CD4-positive, alpha-beta T cell treated with Interleukin-15 for 1 hour (primary cell): ENCODE measurements at places on chromosomes 3 and 15.
A peak's percentile ranks its signal among the peaks of the same experiment; 100 is the strongest.

DNA sequence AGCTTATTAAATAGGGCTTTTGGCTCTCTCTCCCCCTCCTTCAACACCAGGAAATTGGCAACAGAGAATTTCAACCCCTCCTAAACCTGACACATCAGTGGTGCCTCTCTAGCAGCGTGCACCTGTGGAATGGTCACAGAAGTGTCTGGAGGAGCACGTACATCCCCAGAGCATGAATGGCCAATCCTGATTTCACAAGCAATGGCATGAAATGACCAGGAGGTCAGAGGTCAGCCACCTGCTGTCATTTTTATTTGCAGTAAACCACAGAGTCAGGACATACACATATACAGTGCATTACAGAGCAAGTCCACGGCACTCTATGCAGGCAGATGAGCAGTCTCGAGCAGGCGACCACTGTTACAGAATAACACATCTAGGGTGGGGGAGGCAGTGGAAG lies 25.1 kb upstream of the ETV5 start:
- no peak for DNase-seq

DNA sequence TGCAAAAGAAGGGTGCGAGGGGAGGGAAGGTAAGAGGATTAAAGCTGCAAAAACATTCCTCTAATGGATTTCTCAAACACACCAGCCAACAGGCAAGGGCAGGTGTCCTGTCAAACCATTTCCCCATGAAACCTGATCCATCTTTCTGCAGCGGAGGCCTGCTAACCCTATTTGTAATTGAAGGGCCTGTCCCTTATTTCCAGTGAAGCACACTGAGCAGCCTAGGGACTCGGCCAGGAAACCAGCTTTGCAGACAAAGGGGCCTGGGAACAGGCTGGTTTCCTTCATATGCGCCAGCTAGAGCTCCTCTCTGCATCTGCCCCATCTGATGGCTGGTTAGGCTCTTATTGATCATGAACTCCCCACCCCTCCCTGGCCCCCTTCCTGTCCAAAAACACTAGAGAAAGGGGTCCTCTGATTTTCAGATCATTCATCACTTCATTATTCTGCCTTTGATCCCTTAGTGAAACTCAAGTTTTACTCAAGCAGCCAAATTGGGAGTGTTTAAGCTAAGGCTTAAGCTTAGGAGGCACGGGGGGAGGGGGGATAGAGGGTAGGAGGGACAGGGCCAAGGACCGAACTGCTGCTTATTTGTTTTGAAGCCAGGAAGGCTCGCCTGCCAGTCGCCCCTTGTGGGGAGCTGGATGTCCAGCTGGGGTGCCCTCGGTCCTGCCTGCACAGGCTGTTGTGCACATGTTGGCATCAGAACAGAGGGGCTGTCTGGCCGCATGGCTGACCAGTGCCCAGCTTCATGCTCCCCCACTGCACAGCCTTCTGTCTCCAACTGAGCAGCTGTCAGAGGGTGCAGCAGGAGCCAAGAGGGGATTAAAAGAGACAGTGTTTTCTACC lies 53.1 kb downstream of the BOC start:
- no peak for DNase-seq

DNA sequence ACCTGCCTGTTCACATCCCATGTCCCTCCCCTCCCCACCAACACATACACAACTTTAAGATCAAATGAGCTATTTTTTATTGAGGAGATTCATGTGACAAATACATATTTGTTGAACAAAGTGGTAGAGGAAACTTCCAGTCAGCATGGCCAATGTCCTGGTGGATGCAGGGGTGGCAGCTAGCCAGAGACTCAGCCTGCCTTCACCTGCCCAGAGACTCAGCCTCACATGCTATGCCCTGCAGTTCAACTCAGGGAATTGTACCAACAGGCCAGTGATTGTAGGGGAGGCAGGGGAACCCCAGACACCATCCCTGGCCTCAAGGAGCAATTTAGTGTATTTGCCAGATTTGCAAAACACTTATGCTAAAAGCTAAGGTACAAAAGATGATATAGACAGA lies 136.6 kb downstream of the OPA1 start:
- no peak for DNase-seq

GRCh38 chr15:96160269-96160668 lies 170.2 kb upstream of the NR2F2 start:
- DNase-seq, result no peak

DNA sequence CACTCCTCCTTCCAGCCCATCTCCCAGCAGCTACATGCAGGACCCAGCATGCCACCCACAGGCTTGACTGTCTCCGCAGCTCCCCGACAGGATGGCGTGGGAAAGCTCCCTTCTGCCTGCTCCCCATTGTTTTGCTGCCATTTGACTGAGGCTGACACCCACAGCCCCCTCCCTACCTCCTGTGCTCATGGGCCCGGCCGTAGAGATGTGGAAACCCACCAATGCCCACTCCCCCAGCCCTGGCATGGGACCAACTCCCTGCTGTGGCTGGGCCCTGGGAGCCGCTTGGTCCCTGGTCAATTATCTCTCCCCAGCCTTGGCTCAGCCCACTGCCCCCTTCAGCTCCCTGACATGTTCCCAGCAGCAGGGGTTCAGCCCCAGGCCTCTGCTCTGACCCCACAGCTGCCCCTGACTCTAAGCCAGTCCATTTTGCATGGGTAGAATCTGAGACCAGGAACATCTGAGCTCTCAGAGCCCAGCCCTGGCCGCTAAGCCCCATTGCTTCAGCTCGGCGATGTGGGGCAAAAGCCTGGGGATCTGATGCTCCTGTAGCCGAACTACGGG lies 8.2 kb downstream of the C3orf22 start:
- peak; percentile 15 for DNase-seq

DNA sequence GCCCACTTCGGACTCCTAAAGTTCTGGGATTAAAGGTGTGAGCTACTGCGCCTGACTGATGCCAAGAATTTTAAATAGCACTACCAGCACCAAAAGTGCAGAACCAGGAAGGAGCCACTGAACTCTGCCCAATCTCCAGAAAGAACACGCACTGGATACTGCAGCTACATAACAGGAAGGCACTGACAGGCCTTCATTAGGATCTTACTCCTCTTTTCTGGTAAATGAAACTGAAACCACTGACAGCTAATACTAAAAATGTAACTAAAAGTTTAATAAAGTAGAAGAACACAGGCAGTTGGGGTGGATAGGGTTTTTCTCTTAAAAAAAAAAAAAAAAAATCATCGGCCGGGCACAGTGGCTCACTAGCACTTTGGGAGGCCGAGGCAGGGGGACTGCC lies 74.1 kb upstream of the CHRM5 start:
- DNase-seq, result no peak

- DNase-seq, result no peak
Observed at GRCh38 chr3:171953301-171954022, 85.9 kb upstream of the FNDC3B start.

DNA sequence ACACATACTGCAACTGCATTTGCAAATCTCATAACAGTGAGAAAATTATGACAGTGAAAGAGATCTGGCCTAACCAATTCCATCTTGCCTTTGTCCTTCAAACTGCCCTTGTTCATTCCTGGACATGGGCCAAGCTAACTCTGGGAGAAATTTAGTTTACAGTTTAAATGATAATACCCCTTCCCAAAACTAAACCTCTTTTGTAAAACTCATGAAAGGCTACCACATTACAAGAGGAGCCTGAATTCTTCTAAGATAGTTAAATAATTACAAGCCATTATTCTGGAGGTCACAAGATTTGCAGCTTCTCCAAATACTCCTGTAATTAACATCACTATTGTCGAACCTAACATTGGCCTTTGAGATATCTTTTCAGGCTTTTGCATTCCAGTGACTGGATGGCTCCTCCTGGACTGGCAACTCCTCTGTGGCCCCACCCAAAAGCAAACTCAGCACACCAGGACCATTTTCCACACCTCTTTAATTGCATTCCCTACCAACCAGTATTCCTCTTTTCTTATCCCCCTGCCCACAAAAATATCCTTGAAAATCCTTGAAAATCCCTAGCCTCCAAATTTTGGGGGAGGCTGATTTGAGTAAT lies 8.8 kb upstream of the FAM240A start:
- no peak for DNase-seq

- no peak for DNase-seq
Observed at GRCh38 chr3:151052756-151053155, 32.7 kb upstream of the MED12L start.

DNA sequence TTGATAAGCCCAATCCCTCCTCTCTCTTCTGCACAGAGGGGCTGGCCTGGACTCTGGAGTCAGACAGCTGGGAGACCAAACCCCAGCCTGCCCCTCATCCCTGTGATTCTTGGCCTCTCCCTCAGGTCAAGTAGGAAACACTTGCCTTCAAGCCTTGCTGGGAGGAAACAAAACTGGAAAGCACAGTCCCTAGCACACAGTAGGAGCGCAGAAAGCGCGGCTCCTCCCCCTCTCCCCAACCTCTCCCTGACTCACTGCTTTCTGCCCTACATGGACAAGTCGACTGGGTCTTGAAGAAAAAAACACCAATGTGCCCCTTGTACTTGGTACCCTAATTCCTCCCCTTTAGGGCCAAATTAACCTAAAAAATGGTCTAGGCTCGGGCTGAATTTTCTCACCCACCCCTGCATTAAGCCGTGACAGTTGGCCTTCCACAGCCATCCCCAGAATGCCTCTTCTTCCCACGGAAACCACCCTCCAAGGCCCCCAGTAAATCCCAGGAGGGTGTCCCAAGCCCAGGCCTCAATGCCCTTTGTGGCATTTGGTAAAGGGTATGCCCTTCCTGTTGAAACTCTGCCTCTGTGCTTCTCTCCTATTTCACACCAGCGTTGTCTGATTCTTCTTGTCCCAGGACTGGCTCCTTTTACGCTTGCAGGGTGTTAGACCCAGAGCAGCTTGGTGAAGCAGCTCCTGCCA lies 11.3 kb upstream of the RAF1 start:
- DNase-seq, result no peak

GRCh38 chr3:167780214-167780883 lies 44.8 kb downstream of the SERPINI1 start:
- DNase-seq, result no peak

GRCh38 chr3:29486096-29486495 lies 205.2 kb downstream of the RBMS3 start:
- DNase-seq, result no peak

GRCh38 chr15:75673426-75674235 lies 25.9 kb downstream of the SNX33 start:
- DNase-seq, result no peak

DNA sequence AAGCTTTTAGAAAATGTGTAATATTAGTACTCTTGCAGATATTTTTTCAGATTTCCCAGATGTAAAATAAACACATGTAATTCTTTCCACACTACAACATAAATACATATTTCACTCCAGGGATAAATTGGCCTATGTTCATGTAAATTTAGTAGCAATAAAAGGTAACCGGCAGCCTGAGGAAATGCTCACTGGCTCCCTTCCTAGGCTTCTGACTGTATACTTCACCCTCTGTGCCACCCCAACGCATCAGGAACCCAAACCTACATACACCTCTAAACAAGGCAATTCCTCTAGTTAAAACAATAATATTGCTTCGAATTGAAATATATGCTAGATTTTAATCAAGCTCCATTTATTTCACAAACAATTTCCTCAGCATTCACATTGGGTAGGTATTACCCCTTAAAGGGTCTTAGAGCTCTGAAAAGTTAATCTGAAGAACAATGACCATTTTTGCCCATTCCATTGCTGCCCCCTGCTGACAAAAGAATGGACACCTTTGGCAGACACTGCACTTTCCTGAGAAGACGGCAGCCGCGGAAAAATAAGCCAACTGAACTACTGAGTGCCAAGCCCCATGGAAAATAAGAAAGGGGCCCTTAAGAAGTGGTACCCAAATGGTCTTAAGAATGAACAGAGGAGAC lies 212.5 kb downstream of the OSBPL10 start:
- peak; percentile 21 for DNase-seq

- DNase-seq, result no peak
Observed at GRCh38 chr3:152264378-152264777, 4.4 kb upstream of the MBNL1 start.

GRCh38 chr15:67843571-67844387 lies 3.9 kb upstream of the RNU6-1 start:
- peak; percentile 10 for DNase-seq

- DNase-seq, result no peak
Observed at GRCh38 chr3:15331606-15332404, 581 bp downstream of the SH3BP5 start.

GRCh38 chr3:98945666-98946065 lies 44.2 kb upstream of the DCBLD2 start:
- DNase-seq, result no peak

- no peak for DNase-seq
Observed at GRCh38 chr3:48425281-48425812, 4.5 kb downstream of the PLXNB1 start.
